ENCODE measurements at places on chromosomes 5 and 9.

DNA sequence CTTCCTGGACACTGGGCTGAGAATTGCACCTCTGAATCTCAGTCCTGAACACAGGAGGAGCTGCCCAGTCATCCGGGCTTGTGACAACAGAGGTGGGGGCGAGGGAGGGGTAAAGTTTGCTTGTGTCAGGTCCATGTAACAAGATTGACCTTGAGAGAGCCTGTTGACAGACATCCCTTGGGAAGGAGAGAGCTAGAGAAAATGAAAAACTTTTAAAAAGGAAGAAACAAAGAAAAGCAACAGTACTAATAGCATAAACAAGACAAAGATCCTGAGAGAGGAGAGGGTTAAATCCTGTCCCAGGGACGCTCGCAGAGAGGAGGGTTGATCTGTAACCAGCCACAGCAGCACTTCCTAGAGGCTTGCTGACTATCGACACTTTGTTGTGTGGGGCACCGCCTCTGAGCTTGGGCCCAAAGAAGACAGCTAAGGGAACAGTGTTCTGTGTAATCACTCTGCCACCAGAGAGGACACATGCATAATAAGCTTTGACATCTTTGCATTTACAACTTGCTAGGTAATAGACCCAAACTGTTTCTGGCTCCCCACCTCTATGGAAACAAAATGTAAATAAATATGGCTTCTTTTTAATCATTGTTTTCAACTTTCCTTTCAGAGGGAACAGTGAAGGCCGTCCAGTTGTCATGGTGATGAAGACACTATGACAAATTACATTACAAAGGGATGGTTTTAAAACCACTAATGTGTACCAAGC is 363.7 kb downstream of the CSNK1G3 start:
- peak; percentile 40 for DNase-seq

DNA sequence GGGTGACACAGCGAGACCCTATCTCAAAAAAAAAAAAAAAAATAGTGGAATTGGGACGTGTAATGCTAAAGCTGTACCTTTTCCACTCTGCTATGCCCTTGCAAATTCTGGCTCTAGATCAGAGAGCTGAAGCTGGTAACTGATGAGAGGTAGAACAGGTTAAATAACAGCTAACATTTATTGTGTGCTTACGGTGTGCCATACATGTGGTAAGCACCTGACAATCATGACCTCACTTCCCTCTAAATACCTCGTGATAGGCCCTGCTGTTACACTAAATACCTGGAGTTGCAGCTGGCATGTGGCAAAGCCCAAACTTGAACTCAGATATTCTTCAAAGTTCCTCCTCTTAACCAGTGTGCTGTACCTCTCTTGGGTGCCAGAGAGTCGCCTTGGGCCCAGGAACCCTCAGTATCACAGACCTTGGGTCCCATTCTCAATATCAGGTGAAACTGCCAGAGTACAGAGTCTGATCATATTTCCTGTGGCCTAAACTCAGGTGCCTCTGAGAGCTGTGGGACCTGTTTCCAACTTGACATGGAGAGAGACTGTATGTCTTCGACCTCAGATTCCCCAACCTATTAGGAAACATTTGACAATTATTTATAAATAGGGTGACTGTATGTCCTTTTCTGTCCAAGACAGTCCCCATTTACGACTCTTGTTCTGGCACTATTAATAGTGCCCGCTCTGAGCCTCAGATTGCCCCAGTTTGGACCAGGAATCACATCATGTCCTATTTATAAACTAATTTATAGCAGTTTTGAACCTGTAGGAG is 4.8 kb downstream of the ARL10 start:
- no peak for DNase-seq

DNA sequence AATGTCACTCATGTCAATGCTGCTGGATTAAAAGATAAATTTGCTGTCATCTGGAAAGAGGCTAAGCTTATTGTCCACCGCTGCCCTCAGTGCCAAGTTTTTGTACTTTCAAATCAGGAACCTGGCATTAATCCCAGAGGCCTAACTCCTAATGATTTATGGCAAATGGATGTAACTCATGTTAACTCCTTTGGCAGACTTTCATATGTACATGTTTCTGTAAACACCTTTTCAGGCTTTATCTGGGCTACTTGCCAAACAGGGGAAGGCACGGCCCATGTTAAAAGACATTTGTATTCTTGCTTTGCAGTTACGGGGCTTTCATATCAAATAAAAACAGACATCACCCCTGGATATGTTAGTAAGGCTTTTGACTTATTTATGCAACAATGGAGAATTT is 608.0 kb upstream of the ACO1 start:
- DNase-seq, result no peak

- no peak for DNase-seq
Observed at GRCh38 chr5:35647128-35647527, 29.5 kb downstream of the SPEF2 start.

GRCh38 chr9:94881023-94881422 is 154.5 kb downstream of the AOPEP start:
- DNase-seq, result no peak

GRCh38 chr9:18478501-18479361 is 4.8 kb downstream of the ADAMTSL1 start:
- DNase-seq, result no peak

GRCh38 chr9:94693485-94694204 is 32.9 kb upstream of the AOPEP start:
- no peak for DNase-seq

DNA sequence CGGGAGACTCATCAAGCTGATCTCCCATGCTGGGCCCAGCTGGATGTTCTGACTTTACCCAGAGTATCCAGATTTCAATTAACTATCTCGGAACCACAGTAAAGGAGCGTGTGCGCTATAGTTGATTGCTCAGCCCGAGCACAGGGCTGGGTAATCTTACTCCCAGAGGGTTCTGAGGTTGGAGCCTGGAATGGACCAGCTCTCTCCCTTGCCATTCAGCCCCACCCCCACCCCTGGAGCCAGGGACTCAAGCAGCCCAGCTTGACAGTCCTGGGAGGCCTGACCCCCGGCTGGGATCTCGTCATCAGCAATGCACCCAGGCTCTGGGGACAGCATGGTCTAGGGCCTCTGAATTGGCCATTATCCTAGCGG is 23.7 kb upstream of the PTGES start:
- peak; percentile 33 for DNase-seq

DNA sequence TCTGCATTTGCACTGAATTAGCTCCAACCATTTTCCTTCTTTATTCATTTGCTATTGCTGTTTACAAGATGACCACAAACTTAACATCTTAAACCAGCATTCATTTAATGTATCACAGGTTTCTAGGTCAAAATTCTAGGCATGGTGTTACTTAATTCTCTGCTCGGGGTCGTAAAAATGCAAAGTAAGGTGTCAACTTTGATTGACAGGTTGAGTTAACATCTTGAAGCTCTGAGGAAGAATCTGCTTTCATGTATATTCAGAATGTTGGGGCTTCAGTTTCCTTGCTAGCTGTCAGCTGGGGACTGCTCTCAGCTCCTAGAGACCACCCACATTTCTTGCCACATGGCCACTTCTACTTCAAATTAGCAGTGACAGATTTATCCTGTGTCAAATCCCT is 348.7 kb upstream of the GRIN3A start:
- DNase-seq, result no peak

- no peak for DNase-seq
Observed at GRCh38 chr5:16311666-16312065, 132.1 kb upstream of the MARCHF11 start.

GRCh38 chr9:109150925-109151545 is 16.0 kb downstream of the FRRS1L start:
- no peak for DNase-seq

DNA sequence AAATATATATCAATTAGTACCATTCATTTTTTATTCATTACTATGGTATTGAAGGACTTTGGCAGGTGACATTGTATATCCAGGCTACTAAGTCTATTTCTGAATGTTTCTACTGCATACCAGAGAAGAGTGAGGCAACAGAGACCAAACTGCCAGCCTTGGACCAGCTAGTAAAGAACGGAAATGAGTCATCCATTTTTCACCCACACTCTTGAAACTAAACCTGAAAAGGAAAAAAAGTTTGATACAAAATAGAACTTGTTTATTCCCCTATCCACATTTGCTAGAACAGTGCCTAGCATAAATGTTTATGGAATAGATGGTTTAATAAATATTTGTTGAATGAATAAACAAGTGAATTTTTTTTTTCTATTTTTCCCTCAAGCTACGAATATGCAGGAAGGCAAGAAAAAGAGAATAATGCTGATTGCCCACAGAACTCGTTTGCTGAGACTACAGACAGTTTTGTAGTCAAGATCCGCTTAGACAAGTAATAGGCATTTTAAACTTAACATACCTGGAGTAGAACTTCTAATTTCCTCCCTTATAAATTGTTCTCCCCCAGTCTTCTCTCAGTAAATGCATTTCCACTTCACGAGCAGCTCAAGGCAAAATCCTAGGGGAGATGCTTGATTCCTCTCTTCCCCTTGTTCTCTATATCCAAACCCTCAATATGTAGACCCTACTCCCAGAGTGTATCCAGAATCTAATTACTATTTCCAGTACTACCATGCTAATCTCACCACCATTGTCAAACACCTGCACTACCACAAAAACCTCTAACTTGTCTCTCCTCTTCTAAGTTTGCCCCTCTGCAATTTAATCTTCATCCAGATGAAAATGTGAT is 146.2 kb upstream of the RASA1 start:
- DNase-seq, result no peak

DNA sequence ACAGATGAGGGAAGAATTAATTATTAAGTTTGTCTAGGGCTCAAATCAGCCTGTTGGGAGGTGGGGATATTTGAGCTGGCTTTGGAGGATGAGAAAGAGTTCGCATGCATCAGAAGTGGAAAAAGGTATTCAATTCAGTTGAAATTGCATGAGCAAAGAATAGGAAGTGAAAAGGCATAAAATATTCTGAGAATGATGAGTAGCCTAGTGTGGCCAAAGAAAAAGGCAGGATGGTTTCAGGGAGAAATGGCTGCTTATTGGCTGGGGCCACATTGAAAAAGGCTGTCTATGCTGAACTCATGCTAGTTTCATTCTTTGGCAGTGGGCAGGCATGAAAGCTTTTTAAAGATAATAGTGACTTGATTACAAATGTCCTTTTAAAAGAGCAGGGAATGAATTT is 235.4 kb upstream of the RIOK2 start:
- no peak for DNase-seq

GRCh38 chr5:154244476-154244875 is 53.9 kb downstream of the GALNT10 start:
- DNase-seq, result no peak

DNA sequence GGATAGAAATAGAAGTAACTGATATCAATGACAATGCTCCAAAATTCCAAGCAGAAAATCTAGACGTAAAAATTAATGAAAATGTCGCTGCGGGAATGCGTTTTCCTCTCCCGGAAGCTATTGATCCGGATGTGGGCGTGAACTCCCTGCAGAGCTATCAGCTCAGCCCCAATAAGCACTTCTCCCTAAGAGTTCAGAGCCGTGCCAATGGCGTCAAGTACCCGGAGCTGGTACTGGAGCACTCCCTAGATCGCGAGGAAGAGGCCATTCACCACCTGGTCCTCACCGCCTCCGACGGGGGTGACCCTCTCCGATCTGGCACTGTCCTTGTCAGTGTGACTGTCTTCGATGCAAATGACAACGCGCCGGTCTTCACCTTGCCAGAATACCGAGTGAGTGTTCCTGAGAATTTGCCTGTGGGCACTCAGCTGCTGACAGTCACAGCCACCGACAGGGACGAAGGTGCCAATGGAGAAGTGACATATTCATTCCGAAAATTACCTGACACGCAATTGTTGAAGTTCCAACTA is 818 bp downstream of the PCDHGA10 start:
- DNase-seq, result no peak

DNA sequence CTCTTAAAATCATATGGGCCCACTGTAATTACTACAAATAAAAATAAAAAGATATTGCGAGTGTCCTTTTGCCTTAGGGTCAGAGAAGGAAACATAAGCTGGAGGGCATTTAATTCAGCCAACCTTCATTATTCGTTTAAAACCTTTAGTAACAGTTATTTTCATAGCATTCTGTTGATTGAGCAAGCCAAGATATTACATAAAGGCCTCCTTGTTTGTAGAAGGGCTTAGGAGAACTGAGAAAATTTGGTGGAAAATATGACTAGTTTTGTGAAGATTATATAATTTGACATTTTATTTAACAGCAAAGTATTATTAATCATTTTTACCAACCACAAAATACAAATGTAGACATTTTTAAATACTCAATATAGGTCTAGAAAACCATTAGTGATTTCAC is 62.2 kb downstream of the COX7C start:
- DNase-seq, result no peak

DNA sequence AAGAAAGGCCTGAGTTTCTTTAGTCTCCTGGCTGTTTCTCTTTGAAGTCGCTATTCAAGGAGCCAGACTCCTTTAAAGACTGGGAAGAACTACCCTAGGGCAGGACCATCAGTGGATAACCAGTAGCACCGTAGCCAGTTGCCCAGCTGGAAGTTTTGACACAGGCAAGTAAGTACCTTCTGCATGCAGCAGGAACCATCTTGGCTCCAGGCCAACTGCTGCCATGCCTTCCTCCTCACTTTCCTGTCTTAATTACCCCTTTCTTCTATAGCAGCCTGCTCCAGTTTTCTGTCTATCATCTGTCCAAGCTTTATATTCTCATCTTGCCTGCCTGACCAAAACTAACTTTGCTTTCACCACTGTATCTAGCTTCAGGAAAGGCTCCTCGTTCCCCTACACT is 149.7 kb upstream of the SV2C start:
- no peak for DNase-seq

GRCh38 chr5:80156156-80156555 is 99.7 kb downstream of the SERINC5 start:
- no peak for DNase-seq

DNA sequence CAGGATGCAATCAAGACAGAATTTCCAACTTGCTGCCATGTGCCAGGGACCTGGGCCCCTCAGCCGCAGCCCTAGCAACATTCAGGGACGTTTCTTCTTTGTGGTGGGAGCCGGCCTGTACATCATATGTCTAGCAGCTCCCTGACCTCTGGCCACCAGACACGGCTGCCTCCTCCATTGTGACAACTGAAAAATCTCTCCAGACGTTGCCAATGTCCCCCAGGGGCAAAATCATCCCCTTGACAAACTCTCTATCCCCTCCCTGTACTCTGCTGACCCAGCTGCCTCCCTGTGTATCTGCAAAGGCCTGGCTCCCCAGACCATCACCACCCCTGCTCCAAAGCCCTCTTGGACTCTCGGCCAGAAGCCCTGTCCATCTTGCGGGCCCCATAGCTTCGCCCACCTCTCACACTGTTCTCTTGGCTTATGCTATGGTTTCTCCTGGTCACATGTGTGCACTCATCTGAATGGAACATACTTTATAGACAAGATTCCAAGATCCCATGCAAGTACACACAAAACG is 40.8 kb downstream of the BICD2 start:
- DNase-seq, result no peak

DNA sequence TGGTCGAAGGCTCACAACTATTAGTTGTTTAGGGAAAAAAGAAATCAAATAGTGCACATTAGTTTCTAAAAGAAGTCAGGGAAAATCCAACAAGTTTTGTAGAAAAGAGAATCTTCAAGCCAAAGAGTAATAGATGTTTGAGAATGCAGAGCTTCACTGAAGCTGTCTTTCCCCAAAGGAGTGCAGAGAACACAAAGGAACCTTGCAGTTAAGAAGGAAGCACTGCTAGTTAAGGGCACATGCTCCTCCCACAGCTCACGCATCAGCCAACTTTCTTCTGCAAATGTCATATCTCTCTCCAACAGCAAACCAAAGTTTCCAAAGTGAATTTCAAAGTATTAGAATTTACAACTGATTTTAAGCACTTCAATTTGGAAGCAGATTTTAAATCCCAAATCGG is 116.4 kb upstream of the FST start:
- DNase-seq, result peak; percentile 37
